Cerebellar cortex (tissue), 1 donor: ENCODE measurements at places on chromosomes 11 and 22.

GRCh38 chr11:12028303-12028702 is 19.9 kb upstream of the DKK3 start:
- DNase-seq = no peak

DNA sequence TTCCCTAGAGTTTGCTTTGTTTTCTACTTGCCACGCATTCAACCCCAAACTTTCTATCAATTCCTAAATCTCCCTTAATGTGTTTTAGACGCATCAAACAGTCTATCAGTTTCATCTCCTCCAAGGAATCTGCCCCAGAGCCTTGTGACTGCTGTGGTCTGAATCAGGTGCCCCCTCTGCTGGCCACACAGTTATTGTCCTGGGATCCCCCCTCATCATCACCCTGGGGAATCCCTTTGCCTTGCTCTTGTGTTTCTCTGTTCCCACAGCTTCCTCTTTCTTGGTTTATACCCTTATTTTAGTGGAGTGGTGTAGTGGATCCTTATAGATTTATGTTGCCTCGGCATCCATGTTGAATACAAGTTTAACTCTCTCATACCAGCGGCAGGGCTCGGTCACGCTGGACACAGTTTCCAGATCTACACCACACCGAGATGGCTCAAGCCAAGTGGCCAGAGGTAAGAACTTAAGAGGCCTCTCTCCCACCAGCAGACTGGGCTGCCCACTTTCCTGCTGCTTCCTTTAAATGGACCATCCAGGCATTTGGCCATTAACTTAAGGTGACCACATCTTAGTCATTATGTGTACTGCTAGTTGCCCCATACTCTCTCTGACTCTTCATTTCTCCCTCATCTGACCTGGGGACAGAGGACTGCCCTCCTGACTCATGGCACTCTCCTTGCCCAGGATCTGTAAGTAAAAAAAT is 8.2 kb downstream of the UPB1 start:
- peak; percentile 42 for DNase-seq

- DNase-seq = peak; percentile 73
Observed at GRCh38 chr11:14551380-14551779, 31.2 kb upstream of the PSMA1 start.

DNA sequence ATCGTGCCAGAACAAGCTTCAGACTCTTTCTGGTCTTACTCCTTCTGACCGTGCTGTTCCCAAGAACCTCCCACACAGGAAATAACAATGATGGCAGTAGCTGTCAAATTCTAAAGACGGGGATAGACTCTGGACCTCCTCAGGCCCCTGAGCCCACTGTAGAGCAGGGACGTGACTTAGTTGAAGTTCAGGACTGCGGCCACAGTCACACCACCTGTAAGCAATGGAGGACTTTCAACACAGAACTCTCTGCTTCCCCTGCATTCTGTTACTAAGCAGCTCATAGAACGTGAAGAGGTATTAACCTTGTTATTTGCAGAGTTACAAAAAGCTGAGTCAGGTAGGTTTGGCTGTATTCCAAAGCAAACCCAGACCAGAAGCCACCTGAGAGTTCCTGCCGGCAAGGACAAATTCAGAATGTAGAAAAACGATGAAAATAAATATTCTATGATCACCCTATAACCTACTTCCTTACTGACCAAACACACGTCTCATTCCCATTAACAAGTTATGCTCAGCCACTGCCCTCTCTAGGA is 12.7 kb downstream of the TMEM45B start:
- no peak for DNase-seq

GRCh38 chr11:76939219-76939631 is 78.5 kb downstream of the ACER3 start:
- DNase-seq = no peak

GRCh38 chr11:26278354-26278753 is 53.6 kb upstream of the ANO3 start:
- DNase-seq = no peak

DNA sequence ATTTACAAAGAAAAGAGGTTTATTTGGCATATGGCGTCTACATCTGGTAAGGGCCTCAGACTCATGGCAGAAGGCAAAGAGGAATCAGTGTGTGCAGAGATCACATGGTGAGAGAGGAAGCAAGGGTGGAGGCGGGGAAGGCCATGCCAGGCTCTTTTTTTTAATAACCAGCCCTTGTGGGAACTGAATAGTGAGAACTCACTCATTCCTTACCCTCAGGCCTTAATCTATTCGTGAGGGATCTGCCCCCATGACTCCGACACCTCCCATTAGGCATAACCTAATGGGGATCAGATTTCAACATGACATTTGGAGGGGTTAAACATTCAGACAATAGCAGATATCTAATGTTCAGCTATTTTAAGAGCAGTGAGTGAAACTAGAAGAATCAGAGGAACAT is 55.7 kb downstream of the ATM start:
- DNase-seq = peak; percentile 9

DNA sequence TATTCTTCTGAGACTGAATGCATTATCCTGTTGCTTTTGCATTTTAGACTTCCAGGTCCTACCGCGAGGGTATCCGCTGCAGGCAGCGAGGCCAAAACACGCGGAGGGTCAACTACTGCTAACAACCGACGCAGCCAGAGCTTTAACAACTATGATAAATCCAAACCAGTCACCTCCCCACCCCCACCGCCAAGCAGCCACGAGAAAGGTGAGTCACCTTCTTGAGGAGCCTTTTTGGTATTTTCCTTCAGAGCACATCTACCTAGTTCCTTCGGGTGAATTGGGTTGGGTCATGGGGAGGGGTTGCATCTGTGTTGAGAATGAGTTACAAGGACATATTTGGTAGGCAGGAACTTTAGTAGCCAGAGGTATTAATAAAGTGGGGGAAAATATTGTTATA is 179.8 kb downstream of the NAV2 start:
- DNase-seq = no peak

DNA sequence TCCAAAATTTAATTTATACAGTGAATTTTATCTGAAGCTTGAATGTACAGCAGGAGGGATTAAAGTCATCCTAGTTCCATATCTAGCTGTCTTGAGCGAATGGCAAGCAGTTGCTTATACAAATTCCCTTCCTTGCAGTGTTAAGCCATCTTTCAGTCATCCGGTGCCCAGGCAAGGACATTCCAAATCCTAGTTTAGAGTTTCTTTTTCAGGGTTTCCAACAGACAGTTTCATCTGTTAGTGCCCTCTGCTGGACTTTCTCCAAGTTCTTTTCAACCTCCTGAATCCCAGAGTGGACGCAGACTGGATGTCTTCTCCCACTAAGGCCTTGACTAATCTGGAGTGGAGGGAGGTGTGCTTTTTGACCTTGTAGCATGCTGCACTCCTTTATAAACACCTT is 45.4 kb downstream of the GRAMD1B start:
- DNase-seq = peak; percentile 83

DNA sequence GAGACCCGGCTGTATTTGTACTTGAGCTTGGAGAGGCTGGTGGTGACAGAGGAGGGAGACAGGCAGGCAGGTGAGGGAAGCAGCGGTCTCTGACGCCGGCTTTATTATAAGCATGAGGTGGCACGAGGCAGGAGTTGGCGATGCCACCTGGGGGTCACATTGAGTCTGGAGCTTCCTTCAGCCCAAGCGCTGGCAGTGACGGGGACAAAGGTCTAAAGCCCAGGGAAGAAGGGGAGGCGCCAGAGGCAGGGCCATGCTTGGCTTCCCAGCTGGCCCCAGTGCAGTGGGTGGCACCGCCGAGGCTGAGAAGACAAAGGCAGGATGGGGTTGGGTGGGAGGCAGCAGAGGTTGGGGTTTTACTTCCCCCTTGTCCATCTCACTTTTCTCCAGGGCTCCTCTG is 4.5 kb downstream of the FXYD2 start:
- DNase-seq = no peak

- DNase-seq = no peak
Observed at GRCh38 chr11:8790968-8791367, 108.4 kb downstream of the RPL27A start.

DNA sequence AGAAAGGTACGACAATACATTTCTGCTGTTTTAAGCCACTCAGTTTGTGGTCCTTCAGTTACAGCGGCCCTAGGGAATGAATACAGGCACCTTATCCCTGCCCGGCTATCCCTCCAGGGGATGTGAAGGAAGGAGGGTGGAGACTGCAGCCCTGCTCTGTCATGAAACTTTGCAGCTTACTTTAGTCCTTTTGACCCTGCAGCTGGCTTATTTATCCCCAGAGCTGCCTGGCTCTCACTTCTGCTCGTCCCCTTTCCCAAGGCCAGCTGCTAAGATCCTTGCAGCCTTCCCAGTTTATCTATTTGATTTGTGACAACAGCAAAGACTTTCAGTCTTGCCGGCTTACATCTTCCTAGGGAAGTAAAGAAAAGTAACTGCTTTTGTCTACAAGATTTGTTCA is 55.2 kb downstream of the SC5D start:
- DNase-seq = no peak

DNA sequence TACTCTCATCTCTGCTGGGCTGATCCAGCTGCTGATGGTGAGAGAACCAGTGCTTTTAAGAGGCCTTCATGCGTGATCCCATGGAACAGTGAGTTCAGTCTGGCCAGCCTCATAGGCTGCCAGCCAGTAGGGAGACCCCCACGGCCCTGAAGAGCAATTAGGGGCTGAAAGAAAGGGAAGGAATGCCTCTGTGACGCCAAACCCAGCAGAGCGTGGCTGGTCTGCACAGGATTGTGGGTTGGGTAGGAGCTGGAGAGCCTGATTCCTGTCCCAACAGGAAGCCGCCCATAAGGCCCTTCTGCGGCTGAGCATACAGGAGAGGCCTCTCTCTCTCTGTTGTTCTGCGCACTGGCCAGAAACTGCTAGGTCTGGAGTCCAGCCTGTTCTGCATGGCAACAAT is 181.5 kb upstream of the E2F8 start:
- DNase-seq = no peak

DNA sequence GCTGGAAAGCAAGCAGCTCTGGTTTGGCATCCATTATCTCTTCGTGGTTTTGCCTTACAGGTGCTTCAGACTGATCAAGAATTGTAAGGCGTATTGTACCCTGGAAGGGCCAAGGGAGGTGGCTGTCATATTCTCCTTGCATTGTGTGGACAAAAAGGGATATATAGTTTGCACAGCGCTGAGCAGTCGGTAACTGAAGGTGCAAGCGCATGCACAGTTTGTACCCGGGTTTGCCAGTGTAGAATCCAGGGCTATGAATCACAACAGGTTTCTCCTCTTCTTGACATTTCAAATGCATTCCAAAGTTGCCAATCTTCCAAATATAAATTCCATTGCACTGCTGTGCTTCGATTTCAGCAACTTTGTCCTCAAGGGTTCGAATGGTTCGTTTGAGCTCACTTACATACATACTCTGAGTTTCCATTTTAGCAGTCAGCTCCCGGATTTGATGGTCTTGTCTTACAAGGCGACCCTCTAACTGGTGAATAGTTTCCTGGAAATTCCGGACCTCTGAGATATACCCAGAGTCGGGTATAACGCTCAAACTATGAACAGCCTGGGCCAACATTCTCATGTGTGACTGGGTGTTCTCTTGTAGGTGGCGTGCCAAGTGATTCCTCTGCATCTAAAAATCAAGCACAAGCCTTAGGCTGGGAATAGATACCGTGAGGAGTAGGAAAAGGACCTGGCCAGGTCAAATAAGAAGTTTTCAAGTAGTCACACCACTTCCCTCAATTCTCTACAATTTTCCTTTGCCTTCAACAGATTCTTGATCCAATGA is 19.9 kb downstream of the TRAF6 start:
- DNase-seq = no peak

GRCh38 chr11:21511835-21512440 is 680.9 kb upstream of the ANO5 start:
- DNase-seq = peak; percentile 54

DNA sequence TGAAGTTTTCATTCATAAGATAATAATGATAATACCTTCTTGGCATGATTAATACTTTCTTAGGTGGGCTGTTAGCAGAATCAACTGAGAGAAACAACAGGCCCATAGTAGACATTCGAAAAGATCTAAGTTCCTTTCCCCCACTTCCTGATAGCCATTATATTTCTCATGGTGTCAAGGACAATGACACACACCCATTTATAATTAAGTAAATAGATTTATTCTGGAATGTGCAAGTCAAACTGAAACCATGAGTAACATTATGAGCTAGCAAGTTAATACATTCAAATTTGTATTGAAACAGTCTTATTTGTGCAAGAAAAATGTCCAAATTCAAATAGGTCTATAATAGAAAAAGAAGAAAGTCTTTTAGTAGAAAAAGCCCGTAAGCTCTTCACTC is 301.1 kb downstream of the GUCY1A2 start:
- DNase-seq = no peak

DNA sequence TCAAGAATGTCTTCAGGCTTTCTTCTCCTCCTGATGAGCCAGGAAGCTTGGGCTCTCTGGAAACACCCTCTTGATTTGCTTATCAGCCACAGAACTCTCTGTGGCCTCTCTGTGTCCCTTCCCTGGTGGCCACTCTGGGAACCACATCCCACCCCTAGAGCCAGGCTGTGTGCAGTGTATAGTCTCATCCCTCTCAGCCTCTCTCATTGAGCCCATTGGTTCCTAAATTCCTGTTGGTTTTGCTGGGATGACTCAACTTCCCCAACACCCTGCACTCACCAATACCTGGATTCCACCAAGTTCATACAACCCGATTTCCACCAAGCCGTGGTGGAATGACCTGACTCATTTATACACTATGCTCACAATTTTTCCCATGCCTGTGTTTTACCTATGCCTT is 5.2 kb downstream of the IRAG1 start:
- DNase-seq = no peak

GRCh38 chr11:119810478-119811232 is 81.7 kb upstream of the NECTIN1 start:
- no peak for DNase-seq

DNA sequence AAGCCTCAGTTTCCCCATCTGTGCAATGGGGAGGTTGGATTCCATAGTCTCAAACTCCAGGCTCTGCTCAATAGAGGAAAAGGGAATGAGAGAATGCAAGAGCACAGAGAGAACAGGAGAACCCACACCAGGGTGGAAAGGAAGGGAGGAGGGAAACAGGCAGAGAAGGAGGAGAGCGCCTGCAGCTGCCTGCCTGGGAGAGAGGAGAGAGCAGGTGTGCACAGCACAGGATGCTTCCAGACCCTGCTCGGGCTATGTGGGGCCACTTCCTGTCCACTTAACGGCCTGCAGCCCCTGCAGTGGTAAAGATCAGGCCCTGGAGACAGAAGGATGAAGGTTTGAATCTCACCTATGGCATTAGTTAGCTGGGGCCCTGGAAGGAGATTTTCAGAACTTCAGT is 12.3 kb downstream of the LRRC32 start:
- DNase-seq = no peak

- no peak for DNase-seq
Observed at GRCh38 chr11:7578276-7578955, 64.6 kb downstream of the PPFIBP2 start.
